ENCODE measurements at places on chromosomes 5 and 9. TPM values are rescaled to one million over a fixed set of nuclear protein-coding genes. Genes with fewer than 3 reads are reported as not detected.
A peak's percentile ranks its signal among the peaks of the same experiment; 100 is the strongest.

PCDHAC1 gene
- total RNA-seq: not detected

HACD4 gene
- 0.02 TPM for total RNA-seq

DNA sequence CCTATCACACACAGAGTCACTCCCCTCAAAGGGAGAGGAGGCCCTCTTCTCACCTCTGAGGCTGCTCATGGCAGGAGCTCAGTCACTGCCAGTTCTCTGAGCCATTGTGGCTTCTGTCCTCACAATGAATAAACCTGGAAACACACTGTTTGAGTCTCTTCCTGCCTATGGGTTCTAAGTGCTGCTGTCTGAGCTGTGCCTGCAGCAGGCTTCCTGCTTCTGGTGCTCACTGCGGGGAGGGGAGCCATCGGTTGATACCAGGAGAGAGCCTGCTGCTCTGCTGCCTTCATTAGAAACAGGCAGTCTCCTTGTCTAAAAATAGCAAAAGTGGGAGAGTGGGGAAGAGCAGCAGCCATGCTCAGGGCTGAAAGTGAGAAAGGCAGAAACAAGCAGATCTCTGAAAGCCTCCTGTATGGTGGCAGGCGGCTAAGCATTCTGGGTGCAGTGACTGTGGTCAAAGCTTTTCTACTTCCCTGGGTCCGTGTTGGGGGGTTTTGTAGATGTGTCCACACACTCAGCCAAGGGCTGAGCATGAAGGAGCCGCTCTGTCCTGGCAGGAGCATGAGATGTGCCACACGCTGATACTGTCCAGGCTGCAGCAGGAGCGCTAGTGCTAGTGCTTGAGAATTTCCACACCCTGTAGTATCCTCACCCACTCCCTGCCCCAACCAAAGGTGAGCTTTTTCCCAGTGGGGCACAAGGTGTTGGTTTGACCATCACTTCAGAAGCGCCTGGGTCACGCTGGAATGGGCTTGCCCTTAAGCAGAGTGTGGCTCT, 34.2 kb downstream of the PRKACG start:
- no peak for DNase-seq

DNA sequence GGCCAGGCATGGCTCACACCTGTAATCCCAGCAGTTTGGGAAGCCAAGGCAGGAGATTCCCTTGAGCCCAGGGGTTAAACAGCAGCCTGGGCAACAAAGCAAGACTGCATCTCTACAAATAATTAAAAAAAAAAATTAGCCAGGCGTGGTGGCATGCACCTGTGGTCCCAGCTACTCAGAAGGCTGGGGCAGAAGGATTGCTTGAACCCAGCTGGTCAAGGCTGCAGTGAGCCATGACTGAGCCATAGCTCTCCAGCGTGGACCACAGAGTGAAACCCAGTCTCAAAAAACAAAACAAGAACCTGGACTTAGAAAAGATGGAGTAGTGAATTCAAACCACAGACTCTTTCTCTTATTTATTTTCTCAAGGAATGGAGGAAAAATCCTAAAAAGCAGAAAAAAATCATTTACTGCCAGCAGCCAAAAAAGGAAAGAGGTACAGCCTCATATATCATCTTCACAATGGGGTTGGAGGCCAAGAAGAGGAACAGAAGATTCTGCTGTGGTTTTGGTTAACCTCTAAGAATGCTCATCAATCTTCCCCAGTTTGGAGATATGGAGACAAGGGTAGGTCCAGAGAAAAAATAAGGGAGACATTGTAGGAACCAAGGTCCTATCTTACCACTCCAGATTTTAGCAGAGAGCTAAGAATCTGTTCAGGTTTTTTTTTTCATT, 40.0 kb upstream of the MYO10 start:
- DNase-seq: no peak

GRCh38 chr5:111792471-111793058, 35.6 kb upstream of the NREP start:
- no peak for DNase-seq

DNA sequence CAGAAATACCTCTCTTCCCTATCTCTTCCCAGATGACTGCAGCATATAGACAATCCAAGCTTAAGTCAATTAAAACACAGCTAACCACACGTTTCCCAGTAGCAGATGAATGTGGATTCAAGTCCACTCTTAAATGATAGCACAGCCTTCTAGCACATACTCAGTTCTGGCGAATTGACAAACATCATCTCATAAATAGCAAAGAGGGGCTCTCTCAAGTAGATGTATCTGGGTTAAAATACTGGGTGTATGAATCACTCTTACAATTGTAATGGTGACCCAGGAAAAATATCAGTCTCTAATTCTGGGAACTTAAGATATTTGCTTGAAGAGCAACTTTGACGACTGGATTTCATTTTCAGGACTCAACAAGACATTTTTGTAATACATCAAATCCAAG, 67.0 kb upstream of the HAPLN1 start:
- DNase-seq: no peak

GRCh38 chr9:137307255-137308056, 5.4 kb upstream of the NRARP start:
- peak; percentile 23 for DNase-seq

Data from K562 (cell line).